ENCODE measurements at places on chromosomes 16 and 17. TPM values are rescaled to one million over a fixed set of nuclear protein-coding genes. Genes with fewer than 3 reads are reported as not detected.

The NPIPA5 gene
- 0.87 TPM for total RNA-seq

The MRC2 gene
- 88.2 TPM for total RNA-seq

The HSD17B2 gene
- not detected for total RNA-seq

The HSD17B1 gene
- total RNA-seq = 2.6 TPM

The KPNA2 gene
- 549 TPM for total RNA-seq

The CPPED1 gene
- 9.7 TPM for total RNA-seq

The SLFN13 gene
- total RNA-seq = 0.88 TPM

The TPSB2 gene
- not detected for total RNA-seq

The SLFN14 gene
- total RNA-seq = not detected

The RASL10B gene
- 4.8 TPM for total RNA-seq

The METTL2A gene
- total RNA-seq = 35.7 TPM

The PHOSPHO1 gene
- total RNA-seq = not detected

The GUCY2D gene
- not detected for total RNA-seq

The DPEP3 gene
- 0.19 TPM for total RNA-seq

- H3K36me3 ChIP-seq = no peaks in the 10 kb centered on the region
- no peaks in the 10 kb centered on the region for H3K27me3 ChIP-seq
- H3K27ac ChIP-seq = no peak overlapping the region
- no peak overlapping the region for H3K4me3 ChIP-seq
- peaks cover 21% of the 10 kb centered on the region for H3K4me1 ChIP-seq
Observed at GRCh38 chr17:45313996-45314740, 2.7 kb downstream of the MAP3K14 start.

DNA sequence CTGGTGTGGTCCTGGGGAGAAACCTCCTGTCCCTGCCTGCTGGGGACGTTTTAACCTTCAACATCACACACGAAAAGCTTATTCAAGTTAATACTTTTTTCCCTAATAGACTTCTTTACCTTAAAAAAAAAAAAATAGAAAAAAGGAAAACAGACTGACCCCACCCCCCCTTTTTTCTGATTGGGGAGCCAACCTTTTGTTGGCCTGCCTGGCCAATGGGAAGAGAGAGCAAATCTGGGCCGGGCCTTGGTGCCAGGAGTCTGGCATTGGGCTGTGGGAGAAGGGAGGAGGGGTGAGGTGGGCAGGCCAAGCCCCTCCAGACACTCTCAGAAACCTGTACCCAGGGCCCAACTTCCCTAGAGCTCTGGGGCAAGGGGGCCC, 3.0 kb downstream of the CBX8 start:
- H3K27ac ChIP-seq = no peak overlapping the region
- peak overlapping the region; percentile 5 for H3K4me3 ChIP-seq
- DNase-seq = peak; percentile 79
- peaks cover 47% of the 10 kb centered on the region for H3K4me1 ChIP-seq
- no peaks in the 10 kb centered on the region for H3K36me3 ChIP-seq

GRCh38 chr16:4116325-4117249, at the start of gene ADCY9:
Gene ADCY9 (minus strand): TSS chr16:4116442. CDS start chr16:4115442, 1,000 bp downstream.
- peak; percentile 96 for DNase-seq
- no peak within 1 kb of the TSS for H3K27ac ChIP-seq
- H3K4me3 ChIP-seq = peak within 1 kb of the TSS; percentile 61
- peaks cover 4% of the 10 kb centered on the region for H3K4me1 ChIP-seq

- no peak overlapping the region for H3K27ac ChIP-seq
- peaks cover 12% of the 10 kb centered on the region for H3K4me1 ChIP-seq
- H3K36me3 ChIP-seq = no peaks in the 10 kb centered on the region
- peak; percentile 78 for DNase-seq
- H3K27me3 ChIP-seq = peaks cover 38% of the 10 kb centered on the region
Observed at GRCh38 chr16:24609740-24610415, 70.5 kb downstream of the RBBP6 start.

DNA sequence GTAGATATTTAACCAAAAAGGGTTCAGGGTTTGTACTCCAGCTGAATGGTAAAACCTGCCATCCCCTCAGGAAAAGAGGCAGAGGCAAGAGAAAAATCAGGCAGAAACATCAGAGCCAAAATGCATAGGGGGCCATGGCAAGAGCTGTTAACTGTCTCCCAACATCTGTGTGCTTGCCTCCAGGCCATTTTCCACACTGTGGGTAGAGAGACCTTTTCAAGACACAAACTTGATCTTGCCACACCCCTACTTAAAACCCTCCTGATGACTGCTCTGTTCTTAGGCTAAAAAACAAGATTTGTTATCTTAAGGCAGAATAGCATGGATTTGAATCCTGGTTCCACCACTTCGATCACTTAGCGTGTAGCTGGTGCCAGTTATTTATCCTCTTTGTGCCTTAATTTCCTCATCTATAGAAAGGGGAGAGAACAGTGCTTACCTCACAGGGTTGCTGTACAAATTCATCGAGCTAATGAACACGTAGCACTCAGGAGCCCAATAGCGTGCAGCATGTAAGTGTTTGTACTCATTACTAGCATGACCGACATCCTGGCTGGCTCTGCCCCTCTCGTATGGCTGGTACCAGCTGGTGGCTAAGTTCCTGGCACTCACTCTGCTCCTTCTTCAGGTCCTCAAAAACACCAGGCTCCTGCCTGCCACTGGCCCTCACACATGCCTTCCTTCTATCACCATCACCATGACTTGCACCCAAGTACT, 25.8 kb downstream of the STAT3 start:
- H3K27me3 ChIP-seq = no peaks in the 10 kb centered on the region
- no peaks in the 10 kb centered on the region for H3K36me3 ChIP-seq
- DNase-seq = no peak
- peaks cover 15% of the 10 kb centered on the region for H3K4me1 ChIP-seq
- H3K27ac ChIP-seq = no peak overlapping the region

DNA sequence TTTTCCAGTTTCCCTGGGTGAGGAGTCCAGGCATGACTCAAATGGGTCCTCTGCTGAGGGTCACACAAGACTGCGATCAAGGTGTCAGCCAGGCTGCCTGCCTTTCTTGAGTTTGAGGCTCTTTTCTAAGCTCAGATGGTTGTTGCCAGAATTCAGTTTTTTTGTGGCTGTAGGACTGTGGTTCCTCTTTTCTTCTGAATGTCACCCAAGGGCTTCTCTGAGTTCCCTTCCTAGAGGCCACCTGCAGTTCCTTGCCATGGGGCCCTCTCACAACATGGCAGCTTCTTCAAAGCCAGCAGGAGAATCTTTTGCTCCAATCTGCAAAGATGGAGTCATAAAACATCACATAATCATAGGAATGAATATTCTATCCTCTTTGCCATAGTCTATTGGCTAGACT, 17.5 kb downstream of the LIMD2 start:
- no peak overlapping the region for H3K4me3 ChIP-seq
- DNase-seq = no peak
- no peaks in the 10 kb centered on the region for H3K27me3 ChIP-seq

- H3K36me3 ChIP-seq = no peaks in the 10 kb centered on the region
- no peak overlapping the region for H3K27ac ChIP-seq
- no peak overlapping the region for H3K4me3 ChIP-seq
- H3K4me1 ChIP-seq = no peaks in the 10 kb centered on the region
Observed at GRCh38 chr16:3484318-3485096, 10.8 kb downstream of the C16orf90 start.

- no peaks in the 10 kb centered on the region for H3K36me3 ChIP-seq
- DNase-seq = no peak
- peaks cover 5% of the 10 kb centered on the region for H3K4me1 ChIP-seq
- H3K27ac ChIP-seq = no peak overlapping the region
- no peaks in the 10 kb centered on the region for H3K27me3 ChIP-seq
Observed at GRCh38 chr16:5326395-5326794, 228.8 kb upstream of the EEF2KMT start.

- H3K27me3 ChIP-seq = no peaks in the 10 kb centered on the region
- peak; percentile 61 for DNase-seq
- H3K27ac ChIP-seq = no peak overlapping the region
- peaks cover 3% of the 10 kb centered on the region for H3K4me1 ChIP-seq
- H3K36me3 ChIP-seq = no peaks in the 10 kb centered on the region
Observed at GRCh38 chr16:8936421-8936820, 27.3 kb downstream of the USP7 start.

DNA sequence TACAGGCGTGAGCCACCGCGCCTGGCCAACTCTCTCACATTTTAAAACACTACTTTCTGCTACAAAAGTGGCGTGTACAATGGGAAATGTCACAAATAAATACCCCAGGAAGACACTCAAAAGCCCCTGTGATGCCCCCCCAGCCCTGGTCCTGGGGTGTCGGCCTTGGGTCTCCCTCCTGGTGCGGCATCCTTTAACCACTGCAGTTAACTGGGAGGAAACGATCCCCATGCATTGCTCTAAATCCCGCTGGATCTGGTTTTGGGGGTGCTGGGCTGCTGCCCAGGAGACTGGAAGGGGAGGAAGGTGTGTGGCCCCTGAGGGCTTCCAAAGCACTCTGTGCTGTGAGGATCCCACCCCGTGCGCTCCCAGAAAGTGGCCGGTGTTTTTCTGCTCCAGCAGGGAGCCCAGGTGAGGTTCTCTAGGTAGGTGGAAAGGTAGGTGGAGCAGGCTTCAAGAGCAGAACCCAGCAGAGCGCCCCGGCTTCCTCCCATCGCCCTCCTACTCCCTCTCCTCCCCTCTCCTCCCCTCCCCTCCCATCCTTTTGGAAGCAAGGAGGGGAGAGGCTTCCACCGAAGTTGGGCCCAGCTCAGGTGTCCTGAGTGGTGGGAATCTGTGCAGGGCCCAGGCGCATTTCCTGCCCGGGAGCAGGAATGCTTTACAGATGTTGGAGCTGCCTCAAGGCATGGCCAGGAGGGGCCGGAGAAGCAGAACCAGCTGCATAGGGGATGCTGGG, 363.3 kb downstream of the SEC14L1 start:
- H3K4me3 ChIP-seq = no peak overlapping the region
- no peaks in the 10 kb centered on the region for H3K36me3 ChIP-seq
- no peaks in the 10 kb centered on the region for H3K27me3 ChIP-seq
- H3K27ac ChIP-seq = no peak overlapping the region
- DNase-seq = no peak

- H3K36me3 ChIP-seq = no peaks in the 10 kb centered on the region
- no peaks in the 10 kb centered on the region for H3K4me1 ChIP-seq
- no peak overlapping the region for H3K4me3 ChIP-seq
- no peaks in the 10 kb centered on the region for H3K27me3 ChIP-seq
- DNase-seq = no peak
Observed at GRCh38 chr17:54888981-54889380, 11.7 kb upstream of the TOM1L1 start.

DNA sequence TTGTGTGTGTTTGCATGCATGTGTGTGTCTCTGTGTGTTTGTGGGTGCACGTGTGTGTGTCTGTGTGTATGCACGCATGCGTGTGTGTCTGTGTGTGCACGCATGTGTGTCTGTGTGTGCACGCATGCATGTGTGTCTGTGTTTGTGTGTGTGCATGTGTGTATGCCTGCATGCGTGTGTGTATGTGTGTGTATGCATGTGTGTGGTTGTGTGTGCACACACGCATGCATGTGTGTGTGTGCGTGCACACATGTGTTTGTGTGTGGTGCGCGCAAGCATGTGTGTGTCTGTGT, 239.9 kb upstream of the TNRC6C start:
- peaks cover 16% of the 10 kb centered on the region for H3K4me1 ChIP-seq
- no peak overlapping the region for H3K27ac ChIP-seq
- DNase-seq = no peak
- H3K36me3 ChIP-seq = no peaks in the 10 kb centered on the region
- no peak overlapping the region for H3K4me3 ChIP-seq
- H3K27me3 ChIP-seq = no peaks in the 10 kb centered on the region

GRCh38 chr17:42337442-42337841, 49.1 kb downstream of the STAT5A start:
- H3K4me1 ChIP-seq = no peaks in the 10 kb centered on the region
- no peak overlapping the region for H3K27ac ChIP-seq
- no peaks in the 10 kb centered on the region for H3K27me3 ChIP-seq
- no peak for DNase-seq
- no peak overlapping the region for H3K4me3 ChIP-seq

DNA sequence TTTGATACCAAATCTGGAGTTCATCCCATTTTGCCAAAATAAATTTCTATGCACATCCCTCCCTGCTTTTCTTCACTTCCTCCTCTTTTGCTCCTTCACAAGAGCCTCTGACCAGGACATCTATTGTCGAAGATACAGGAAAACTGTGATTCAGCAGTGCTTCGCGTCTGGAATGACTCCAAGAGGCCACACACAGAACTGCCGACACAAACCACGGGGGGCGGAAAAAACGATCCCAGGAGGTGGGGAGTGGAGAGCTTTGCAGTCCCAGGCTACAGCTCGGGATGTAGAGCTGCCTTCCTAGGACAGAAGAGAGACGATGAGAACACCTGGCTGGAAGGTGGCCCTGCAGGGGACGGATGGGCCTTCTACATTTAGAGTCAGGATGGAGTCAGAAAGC, 102.8 kb downstream of the XYLT1 start:
- H3K4me3 ChIP-seq = no peak overlapping the region
- H3K4me1 ChIP-seq = peaks cover 23% of the 10 kb centered on the region
- no peaks in the 10 kb centered on the region for H3K36me3 ChIP-seq
- H3K27me3 ChIP-seq = peaks cover 4% of the 10 kb centered on the region
- H3K27ac ChIP-seq = no peak overlapping the region

DNA sequence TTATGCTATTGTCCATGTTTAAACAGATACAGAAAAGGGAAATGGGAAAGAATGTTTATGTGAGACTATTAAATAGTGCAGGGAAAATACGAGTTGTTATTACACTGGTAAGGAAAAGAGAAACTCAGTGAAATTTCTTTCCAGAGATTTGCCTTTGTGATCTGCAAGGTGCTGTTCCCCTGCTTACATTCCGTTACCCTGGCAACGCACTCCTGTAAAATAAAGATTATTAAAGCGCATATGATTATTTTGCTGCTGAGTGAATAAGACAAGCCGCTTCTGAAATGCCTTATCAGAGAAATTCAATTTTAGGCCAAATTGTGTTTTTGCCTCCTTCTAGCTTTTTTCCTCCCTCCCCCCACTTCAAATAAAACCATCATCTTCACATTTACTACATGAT, 328.6 kb upstream of the PMFBP1 start:
- H3K36me3 ChIP-seq = no peaks in the 10 kb centered on the region
- H3K4me3 ChIP-seq = no peak overlapping the region
- H3K4me1 ChIP-seq = peaks cover 8% of the 10 kb centered on the region
- no peak overlapping the region for H3K27ac ChIP-seq
- H3K27me3 ChIP-seq = no peaks in the 10 kb centered on the region
- no peak for DNase-seq

DNA sequence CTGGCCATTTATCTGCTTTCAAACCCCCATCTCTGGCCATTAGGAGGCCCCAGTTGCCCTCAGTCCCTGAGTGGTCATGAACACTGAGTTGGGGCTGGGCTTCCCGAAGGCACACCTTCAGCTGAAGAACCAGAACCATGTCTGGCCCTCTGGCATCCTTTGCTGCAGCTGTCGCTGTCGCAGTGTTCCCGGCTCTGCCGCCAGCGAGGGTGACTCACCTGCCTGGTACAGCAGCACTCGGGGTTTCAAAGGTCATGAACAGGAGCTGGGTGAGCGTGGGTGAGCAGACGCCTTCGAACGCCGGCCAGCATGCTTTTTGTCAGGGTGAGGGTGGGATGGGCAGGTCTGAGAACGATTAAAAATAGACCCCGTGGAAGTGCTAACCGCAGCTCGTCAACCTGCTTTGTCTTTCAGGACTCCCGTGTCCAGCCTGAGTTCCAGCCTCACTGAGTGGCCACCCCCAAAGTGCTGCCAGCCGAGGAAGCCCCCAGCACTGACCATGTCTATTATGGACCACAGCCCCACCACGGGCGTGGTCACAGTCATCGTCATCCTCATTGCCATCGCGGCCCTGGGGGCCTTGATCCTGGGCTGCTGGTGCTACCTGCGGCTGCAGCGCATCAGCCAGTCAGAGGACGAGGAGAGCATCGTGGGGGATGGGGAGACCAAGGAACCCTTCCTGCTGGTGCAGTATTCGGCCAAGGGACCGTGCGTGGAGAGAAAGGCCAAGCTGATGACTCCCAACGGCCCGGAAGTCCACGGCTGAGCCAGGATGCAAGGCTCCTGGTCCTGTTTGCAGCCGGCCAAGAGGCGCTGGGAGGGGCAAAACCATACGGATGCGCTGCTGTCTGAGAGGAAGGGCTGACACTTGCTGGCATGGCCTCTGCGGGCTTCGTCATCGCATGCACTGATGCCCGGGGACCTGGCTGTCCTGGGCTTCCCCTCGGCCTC, 7.6 kb downstream of the SNN start:
- H3K27me3 ChIP-seq = no peaks in the 10 kb centered on the region
- H3K27ac ChIP-seq = no peak overlapping the region
- no peak for DNase-seq
- no peaks in the 10 kb centered on the region for H3K36me3 ChIP-seq
